Sigmoid colon (tissue), 7 donors: ENCODE measurements at places on chromosomes 5 and 9. TPM values are rescaled to one million over a fixed set of nuclear protein-coding genes. Genes with fewer than 3 reads are reported as not detected.

DNA sequence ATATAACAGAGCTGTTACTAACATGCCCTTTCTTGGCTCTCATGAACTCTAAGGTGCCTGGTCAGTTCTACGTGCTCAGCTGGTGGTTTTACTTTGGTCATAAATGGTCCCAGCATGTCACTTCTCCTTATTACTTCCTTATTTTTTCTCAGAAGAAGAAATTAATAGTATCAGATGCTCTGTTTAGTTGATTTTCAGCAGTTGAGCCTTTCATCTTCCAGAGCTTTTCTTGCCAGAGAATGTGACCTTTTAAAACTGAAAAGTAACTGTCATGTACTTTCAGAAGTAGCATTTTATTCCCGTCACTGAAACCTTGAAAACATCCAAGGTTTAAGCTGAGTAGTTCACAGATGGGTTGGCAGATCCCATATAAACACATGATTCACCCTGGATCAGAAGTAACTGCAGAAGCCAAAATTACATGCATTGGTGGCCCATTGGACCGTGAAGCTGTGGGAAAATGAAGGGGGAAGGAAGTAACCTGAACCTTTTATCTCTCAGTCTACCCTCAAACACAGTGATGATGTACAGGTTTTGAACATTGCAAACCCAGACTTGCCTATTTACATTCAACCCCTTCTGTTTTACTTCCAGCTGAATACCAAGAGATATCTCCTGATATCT lies 50.5 kb downstream of the HACD4 start:
- DNase-seq: no peak

DNA sequence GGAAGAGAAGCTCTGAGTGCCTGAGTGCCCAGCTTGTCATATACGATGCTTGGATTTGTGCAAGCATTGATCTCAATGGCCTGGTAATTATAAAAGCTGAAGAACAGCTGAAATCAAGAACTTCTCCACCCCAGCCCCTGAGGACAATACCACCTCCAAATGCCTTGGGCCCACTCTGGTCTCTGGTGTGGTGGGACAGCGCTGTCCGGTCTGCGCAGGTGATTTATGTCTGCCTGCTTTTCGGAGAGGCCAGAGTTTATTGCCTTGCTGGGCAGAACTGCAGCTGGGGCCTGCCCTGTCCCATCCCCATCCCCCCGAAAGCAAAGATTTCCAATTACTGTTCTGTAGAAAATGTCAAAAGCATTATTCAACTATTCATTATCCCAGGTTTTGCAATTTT lies 1.1 kb upstream of the PDZD2 start:
- no peak for DNase-seq

DNA sequence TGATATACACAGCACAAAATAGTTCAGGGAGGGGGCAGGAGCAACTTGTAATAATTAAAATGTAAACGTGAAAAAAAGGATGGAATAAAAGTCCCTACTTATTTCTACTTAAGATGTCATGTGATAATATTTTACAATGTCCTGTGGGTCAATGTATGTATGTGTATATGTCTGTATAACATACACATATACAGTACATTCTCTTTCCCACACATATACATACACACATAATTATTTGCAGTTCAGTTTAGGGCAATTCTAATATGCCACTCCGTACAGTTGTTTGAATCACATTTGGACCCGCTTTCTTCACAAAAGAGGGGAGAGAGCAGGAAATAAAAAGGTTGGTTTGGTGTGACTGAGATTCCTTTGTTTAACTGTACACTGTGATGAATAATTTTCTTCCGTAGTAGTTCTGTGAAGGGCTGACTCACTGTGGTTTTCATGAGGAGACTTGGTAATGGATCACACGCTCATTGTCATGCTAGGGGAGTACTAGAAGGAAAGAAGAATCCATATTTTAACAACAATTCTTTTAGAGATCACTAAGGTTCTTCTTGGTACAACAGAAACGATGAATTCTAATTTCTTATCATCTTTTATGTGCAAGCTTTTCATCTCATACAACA lies 26.2 kb upstream of the ACOT12 start:
- no peak for DNase-seq

DNA sequence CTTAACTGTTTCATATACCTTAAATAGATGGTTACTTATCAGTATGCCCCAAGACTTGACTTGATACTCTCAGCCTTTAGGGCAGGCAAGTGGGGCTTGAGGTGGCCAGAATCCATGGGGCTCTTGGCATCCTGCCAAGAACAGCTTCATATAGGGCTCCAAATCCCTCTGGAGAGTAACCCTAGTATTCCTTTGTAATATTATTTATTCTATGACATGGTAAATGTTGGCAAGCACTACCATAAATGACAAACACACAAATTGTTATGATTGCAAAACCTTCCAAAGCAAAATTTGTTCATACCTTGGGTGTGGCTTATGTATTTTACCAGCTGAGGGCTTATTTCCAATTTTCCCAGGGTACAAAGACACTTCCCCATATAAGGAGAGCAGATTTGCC lies 257.4 kb upstream of the TRPC7 start:
- no peak for DNase-seq

GRCh38 chr5:56490971-56491468 lies 257.9 kb upstream of the ANKRD55 start:
- no peak for DNase-seq

RASGEF1C gene
- total RNA-seq: 4.2 TPM

PPP2R2B gene
- 5.6 TPM for total RNA-seq

- DNase-seq: peak; percentile 68
Measured at GRCh38 chr9:131739133-131739958, 530 bp downstream of the RAPGEF1 start.

DNA sequence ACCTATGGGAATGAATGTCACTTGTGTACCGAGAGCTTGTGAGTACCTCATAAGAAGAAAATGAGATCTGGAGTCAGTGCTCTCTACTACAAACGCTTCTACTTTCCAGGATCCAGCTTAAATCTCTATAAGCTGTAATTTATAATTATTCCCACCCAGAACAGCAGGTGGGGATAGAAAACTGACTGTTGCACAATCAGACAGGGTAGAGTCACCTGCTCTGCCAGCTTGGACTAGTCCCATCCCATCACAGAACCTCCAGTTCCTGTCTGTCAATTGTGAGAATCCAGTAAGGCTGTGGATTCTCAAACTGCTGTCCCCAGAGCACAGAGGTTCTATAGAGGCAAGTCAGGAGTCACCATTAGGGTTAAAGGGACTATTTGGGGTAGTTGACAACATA lies 2.0 kb downstream of the SPINK7 start:
- DNase-seq: no peak

DNA sequence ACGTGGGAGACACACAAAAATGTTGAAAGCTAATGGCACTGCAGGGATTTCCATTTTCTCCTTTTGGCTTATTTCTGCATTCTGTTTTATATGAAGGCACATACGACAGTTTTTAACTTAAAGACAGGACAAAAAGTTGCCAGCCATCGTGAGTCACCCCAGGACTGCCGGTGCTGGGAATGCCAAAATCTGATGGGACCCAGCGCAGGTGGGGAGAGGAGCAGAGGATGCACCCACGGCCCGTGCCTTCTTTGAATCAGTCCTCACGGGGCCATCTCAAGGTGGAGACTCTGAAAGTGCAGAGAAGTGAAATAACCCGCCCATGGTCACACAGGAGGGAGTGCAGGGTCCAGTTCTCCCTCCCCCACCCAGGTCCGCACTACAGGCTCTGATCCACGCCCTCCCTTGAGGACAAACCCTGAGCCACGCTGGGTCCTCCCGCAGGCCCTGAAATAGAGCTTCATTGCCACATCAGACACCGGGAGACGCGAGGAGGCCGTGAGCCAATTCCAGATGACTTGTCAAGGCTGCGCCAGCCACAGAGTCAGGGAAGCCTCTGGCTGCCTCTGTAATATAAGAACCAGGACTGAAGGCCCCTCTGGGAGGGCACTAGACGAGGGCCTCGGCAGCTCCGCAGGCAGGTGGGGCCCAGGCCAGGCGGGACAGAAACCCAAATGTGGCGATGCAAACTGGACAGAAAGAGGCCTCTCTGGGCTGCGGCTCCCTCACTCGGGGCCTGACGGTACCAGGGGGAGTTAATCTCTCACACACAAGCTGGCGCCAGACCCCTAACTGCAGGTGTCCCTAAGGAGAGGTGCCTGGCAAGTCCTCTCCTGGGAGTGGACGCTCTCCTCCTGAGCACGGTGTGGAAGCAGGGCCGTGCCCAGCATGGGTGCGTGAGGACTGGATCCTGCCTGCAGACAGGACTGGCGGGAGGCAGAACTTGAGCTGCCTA lies 22.9 kb downstream of the ADAMTS2 start:
- peak; percentile 64 for DNase-seq

DNA sequence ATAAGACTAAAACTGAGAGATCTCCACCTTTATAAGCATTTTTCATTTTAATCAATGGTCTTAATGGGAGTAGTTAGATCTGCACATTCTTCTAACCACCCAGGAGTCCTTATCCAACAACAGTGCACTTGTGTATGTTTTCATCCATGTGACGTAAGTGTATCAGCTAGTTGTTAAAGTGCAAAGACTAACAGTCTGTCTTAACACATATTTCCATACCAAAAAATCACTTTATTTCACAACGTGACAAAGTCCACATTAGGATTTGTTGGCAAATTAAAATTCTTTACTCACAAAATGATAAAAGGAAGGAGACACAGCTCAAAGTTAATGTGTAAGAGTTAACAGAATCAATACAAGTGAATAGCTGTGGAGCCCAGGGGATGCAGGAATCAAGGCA lies 1.9 kb upstream of the SMC2 start:
- DNase-seq: no peak

GRCh38 chr9:36968574-36969215 lies 65.4 kb downstream of the PAX5 start:
- no peak for DNase-seq

DNA sequence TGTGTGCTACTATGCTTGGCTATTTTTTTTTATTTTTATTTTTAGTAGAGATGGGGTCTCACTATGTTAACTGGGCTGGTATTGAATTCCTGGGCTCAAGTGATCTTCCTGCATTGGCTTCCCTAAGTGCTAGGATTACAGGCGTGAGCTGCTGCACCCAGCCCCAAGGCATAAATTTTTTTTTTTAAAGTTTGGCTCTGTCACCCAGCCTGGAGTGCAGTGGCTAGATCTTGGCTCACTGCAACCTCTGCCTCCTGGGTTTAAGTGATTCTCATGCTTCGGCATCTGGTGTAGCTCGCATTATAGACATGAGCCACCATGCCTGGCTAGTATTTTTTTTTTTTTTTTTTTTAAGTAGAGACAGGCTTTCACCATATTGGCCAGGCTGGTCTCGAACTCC lies 70.3 kb downstream of the RAB24 start:
- no peak for DNase-seq

GRCh38 chr9:84270847-84271530 lies 69.6 kb downstream of the SLC28A3 start:
- no peak for DNase-seq

DNA sequence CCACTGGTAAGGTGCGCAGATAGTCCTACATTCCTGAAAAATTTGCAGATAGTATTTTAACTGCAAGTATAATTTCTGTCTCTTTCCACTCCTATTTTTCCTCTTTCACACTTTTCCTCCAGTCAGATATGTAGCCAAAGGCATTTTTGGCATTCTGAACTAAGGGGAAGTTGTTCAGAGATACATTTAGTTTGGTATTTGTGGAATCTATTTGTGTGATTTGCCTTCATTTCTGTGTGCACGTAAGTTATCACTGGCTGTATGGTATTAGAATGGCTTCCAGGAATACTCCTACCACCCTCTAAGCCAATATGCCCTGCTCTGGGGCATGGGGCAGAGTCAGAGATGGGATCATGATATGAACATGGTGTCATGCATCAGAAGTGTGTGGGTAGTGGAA lies 45.8 kb upstream of the GRAMD2B start:
- no peak for DNase-seq

GRCh38 chr5:18329328-18329727 lies 695.1 kb downstream of the TAF11L14 start:
- no peak for DNase-seq

SHISAL2B gene
- total RNA-seq: not detected

DNA sequence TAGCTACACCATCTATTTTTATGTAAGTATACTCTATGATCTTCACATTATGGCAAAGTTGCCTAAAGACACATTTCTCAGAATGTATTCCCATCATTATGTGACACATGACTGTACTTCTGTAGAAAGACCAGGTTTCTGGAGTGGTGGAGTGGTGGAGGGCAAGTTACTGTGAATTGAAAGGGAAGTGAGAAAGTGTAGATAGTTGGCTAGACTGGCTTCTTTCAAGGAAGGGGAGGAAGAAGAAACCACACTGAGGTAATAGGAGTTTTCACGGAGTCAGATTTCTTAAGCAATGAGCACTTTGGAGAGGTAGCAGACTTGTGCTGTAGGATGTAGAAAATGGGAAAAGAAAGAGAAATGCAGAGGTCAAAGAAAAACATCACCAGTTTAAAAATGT lies 50.9 kb upstream of the EQTN start:
- no peak for DNase-seq

DNA sequence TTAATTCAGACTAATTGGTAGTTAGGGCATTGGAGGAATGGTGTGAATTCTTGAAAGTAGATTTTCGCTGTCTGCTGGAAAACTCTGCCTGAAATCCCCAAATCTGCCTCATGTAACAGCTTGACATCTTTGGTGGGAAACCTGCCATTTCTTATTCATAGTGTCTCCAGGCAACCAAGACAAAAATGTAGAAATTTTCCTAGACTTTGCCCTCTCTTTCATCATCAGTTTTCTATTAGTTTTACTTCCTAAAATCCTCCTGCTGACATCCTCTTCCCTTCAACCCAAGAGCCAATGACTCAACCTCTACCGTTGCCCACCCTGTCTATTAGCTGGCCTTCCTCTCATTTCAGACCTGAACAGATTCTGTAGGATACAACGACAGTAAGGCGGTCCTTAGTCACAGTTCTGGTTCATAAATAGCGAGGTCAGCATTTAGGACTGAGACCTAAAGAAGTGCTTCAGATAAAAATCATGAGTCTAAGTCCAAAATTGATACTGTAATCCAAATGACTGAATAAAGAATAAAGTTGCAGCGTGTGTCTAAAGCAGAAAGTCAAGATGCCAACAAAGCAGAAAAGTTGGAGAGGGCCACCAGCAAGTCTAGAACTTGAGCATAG lies 133.9 kb downstream of the MUSK start:
- no peak for DNase-seq

ZNF367 gene
- 0.28 TPM for total RNA-seq

AJM1 gene
- 0.82 TPM for total RNA-seq

ISL1 gene
- 1.1 TPM for total RNA-seq
